Amygdala (tissue), 56 donors: ENCODE measurements at places on chromosomes 3 and 15.

DNA sequence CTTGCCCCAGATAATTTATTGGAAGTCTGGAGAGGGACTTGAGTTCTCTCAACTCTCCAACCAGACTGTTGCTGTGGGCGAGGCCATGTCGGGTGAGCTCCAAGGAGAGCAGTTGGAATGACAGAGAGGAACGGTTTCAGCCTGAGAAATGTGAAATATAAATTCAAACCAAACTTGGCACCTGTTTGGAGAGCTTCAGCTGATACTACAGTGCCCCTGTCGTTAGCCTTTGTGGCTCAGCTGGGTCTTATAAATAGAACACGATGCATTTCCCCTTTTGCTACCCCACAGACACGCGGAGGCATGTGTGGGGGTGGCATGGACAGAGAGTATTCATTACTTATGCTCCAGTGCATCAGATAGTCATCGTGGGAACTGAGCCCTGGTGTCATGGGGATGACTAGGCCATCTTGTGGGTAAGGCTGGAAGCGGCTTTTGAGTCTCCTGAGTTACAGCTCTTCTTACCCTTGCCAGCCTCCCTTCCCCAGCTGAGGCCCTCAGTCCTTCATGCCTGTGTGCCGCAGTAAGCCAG is 15.6 kb downstream of the SMAD3 start:
- DNase-seq = no peak

DNA sequence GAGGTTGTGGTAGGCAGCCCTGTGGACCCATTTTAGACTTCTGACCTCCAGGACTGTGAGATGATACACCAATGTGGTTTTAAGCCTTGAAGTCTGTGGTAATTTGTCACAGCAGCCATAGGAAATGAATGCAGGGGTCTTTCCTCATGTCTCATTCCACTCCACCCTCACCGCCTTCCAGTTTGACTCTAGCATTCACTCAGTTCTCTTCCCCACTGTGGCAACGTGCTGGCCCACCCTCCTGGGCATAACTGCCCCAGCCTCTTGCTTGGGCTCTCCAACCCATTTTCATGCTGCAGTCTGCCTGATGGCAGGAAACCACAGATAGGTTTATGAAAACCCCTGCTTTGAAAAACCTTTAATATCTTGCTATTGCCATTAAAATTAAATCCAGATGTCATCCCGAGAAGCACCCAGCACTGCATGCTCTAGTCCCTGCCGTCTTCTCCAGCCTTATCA is 7.3 kb upstream of the TRNT1 start:
- no peak for DNase-seq

GRCh38 chr15:99556011-99556410 is 9.8 kb upstream of the MEF2A start:
- DNase-seq = no peak

GRCh38 chr15:42363487-42363886 is 4.2 kb downstream of the CAPN3 start:
- no peak for DNase-seq

- no peak for DNase-seq
Measured at GRCh38 chr3:127707851-127708411, 35.2 kb downstream of the ABTB1 start.

- no peak for DNase-seq
Measured at GRCh38 chr3:188701485-188701969, 470.2 kb upstream of the TPRG1 start.

- no peak for DNase-seq
Measured at GRCh38 chr3:23796518-23796917, 9.2 kb upstream of the UBE2E1 start.

DNA sequence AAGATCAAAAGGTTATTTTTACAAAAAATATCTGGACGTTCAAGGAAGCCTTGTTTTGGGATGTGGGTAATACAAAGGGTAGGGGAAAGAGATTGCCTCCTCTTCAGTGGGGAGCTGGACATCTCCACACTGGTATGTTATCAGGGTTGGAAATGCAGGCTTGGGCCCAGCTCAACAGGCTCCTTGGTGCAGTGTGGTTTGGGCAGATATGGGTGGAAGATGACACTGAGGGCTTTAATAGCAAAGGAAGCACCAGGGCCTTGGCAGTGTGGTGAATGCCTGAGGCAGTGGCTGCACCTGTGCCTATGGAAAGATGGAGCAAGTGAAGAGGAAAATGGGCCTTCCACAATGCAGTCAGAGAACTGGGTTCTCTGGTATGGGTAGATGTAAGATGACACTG is 11.2 kb upstream of the MED12L start:
- DNase-seq = no peak

- DNase-seq = no peak
Measured at GRCh38 chr3:88005066-88005465, 53.7 kb downstream of the CGGBP1 start.

- DNase-seq = no peak
Measured at GRCh38 chr3:14691239-14691638, 16.3 kb downstream of the C3orf20 start.

DNA sequence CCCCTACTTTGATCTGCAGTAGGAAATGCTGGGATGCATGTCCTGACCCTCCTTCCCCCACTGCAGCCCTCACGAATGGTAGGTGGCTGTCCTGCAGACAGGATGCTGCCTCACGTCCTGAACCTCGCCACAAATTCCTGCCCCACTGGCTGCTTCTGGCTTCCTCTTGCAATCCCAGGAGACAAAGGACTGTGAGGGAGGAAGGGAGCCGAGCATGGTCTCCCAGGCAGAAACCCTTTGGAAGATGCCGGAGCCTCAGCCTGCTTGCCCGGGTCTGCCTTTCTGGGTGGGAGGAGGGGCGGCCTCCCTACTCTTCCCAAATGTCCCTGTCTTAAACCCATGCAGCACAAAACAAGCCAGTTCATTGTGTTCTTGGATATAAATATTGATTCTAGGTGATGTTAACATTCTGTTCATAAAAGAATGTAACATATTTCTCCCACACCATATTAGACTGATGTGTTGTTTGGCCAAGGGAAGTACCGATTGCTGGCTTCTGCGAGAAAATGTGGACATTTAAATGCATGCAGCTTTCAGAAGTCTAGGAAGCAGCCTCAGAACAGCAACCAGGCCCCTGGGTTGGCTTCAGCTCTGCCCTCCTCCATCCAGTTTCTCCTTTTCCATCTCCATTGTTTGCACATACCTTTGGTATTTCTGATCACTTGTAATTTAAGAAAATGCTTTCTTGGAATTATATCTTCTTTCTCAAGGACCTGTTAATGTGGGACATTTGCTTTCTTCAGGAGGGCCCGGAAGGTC is 75.3 kb downstream of the HMG20A start:
- no peak for DNase-seq

- no peak for DNase-seq
Measured at GRCh38 chr3:114428044-114428595, 134.3 kb downstream of the TIGIT start.

GRCh38 chr3:22007368-22007767 is 256.4 kb upstream of the ZNF385D start:
- no peak for DNase-seq

GRCh38 chr3:159953325-159954085 is 35.1 kb upstream of the IL12A start:
- no peak for DNase-seq

DNA sequence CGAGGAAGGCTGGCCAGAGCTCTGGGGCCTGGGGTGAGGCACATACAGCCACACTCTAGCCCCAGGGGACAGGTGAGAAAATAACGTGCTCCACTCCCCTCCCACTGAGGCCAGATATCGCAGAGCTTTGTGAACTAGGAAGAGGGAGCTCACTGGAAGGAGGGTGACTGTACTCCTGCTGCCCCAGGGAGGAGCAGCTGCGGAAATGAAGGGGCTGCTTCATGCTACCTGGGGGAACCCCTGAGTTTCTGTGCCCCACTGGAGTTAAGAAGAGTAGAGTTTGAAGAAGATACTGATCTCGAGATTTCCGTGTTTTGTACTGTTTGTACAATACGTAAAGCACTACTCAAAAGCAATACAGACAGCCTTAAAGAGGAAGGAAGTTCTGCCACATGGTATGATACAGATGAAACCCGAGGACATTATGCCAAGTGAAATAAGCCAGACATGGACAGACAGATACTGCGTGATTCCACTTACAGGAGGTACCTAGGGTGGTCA is 44.6 kb downstream of the CMTM6 start:
- no peak for DNase-seq

DNA sequence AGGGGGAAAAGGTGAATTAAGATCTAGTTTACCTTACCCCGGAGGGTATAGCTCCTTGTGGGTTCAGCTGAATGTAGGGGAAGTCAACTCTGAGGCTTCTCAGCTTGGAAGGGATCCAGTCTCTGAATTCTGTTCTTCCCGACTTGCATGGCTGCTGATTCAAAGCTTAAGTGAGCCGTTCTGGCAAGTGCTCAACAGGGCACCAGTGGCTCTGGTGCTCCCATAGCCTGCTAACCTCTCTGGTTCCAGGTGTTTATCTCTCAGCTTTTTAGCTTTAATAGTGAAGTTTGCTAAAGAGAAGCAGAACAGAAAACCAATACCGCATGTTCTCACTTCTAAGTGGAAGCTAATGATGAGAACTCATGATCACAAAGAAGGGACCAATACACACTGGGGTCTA is 46.3 kb upstream of the RBP1 start:
- DNase-seq = no peak
